ENCODE measurements at places on chromosomes 6 and 20. TPM values are rescaled to one million over a fixed set of nuclear protein-coding genes. Genes with fewer than 3 reads are reported as not detected.

GLP1R gene
- total RNA-seq = not detected

HEY2 gene
- total RNA-seq = 8.5 TPM

BEND6 gene
- 0.59 TPM for total RNA-seq

KIFC1 gene
- 21.8 TPM for total RNA-seq

NOX3 gene
- not detected for total RNA-seq

APCDD1L gene
- not detected for total RNA-seq

DNA sequence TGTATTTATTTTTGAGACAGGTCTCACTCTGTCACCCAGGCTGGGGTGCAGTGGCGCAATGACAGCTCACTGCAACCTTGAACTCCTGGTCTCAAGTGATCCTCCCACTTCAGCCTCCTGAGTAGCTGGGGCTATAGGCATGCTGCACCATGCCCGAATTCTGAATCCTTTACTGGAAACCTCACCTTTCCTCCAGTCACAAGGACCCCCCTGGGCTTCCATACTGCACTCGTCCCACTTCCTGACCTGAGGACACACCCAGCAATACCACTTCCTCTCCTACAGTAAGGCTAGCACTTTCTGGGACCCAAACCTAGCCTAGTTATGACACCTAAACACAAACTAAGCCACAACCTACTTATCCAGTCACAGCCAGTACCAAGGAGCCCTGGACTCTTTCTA, 68.2 kb downstream of the FAM217A start:
- no peak for DNase-seq

DNA sequence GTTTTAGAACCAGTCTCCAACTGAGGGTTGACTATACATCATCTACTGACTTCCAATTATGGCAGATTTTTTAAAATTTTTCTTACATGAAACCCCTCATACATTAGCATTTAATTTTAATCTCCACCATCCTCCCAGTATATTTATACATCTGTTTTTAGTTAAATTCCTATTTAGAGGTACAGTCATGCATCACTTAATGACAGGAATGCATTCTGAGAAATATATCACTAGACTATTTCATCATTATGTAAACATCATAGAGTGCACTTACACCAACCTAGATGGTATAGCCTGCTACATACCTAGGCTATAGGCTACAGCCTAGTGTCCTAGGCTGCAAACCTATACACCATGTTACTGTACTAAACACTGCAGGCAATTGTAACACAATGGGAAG, 316.7 kb upstream of the MARCKS start:
- no peak for DNase-seq

GRCh38 chr20:48617481-48617880, 210.3 kb downstream of the PREX1 start:
- no peak for DNase-seq

GRCh38 chr6:99501762-99502161, 13.5 kb downstream of the USP45 start:
- DNase-seq = no peak

- no peak for DNase-seq
These were observed 1.6 kb downstream of the SNX14 start for GRCh38 chr6:85592033-85592432.

- DNase-seq = no peak
These were observed 12.1 kb downstream of the TBX18 start for GRCh38 chr6:84752118-84752850.

DNA sequence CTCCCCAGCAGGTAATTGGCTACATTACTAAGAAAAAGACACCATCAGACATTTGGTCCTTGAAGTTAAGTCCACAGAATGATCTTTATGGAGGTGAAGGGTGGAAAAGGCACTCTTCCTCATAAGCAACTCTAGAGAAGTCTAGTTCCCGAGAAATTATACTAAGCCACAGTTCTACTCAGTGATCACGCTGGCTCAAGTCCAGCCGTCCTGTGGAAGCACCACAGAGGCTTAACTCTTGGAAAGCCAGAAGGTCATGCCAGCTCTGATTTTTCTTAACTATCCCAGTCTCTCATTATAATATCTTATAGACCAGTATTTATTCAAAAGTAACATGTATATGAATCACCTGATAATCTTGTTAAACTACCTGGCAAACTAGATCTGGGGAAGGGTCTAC, 258.5 kb downstream of the EYA4 start:
- no peak for DNase-seq

DNA sequence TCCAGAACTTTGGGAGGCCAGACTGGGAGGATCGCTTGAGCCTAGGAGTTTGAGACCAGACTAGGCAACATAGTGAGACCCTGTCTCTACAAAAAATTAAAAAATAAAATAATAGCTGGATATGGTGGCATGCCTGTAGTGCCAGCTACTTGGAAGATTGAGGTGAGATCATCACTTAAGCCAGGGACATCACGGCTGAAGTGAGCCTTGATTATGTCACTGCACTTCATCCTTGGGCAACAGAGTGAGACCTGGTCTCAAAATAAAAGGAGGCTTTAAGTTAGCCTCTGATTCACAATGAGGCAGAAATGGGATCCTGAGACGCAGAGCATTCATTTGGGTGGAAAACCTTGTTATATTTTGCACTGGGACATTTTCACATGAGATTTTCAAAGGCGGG, 57.0 kb downstream of the TULP4 start:
- DNase-seq = no peak

DNA sequence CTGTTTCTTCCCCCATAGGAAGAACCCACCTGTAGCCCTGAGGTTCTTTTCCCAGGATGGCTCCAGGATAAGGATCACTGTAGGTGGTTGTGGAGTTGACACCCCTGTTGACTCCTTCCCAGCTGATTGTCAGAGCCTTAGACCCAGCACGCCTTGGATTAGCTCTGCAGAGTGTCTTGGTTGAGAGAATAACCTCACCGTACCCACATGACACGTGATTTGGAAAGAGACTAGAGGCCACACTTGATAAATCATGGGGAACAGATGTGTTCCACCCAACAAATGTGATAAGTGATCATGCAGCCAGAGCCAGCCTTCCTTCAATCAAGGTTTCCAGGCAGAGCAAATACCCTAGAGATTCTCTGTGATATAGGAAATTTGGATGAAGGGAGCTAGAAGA, 12.2 kb downstream of the BTN3A1 start:
- no peak for DNase-seq

DNA sequence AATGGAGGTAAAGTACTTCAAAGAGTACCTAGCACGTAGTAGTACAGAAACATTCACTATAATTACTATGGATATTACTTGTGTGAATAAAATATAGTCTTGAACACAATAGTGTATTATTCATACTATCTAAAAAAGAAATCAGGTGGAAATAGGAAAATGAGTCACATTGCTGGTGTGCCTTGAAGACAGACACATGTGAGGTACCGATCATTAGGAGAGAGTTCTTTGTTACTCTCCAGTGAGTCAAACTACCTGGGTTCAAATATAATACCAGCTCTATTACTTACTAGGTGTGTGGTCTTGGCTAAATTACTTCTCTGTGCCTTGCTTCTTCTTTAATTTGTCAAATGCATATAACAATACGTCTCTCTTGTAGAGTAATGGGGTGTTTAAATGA, 50.8 kb upstream of the BEND6 start:
- no peak for DNase-seq

DNA sequence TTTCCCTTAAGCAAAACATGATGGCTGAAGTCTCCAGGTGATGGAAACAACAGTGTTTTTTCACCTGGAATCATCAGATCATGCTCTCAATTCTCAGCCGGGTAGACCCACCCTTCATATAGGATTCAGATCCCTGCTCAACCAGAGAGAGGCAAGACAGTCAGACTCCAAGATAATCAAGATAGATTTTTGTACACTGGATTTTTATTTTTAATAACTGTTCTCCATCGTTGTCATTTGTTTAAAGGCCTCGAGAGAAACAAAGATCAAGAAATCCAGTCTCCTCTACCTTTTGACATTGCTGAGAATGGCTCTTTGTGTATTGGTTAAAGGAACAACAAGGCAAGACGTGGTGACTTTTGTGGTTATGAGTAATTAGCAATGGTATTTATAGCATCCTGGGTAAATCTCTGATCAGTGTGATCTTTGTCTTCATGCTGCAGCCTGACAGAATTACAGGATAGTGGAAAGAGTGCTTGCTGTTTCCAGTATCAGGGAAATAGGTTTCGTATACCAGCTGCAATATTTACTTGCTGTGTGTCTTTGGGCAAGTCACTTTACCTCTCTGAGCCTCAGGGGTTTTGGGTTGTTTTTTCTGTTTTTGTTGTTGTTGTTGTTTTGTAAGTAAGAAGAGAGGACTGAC, 29.9 kb downstream of the ID4 start:
- peak; percentile 95 for DNase-seq

- DNase-seq = no peak
These were observed 65.8 kb downstream of the TBC1D7 start for GRCh38 chr6:13262302-13263230.

DNA sequence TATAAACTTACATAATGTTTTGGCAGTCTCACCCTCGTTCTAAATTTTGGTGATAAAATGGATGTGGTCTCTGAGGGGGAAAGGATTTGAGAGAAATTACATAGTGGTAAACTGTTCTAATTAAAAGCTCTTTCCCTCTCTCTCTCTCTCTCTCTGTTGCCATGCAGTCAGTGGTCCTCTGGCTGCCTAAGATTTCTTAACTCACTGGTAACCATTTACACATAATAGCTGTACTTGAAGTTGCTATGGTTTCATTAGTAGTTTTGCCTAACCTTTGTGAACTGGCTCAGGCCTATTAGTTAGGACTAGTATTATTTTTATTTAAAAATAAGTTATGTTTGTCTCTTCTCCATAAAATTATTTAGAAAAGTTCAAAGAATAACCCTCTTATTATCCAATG, 42.0 kb downstream of the MAPK14 start:
- no peak for DNase-seq

Measured in SK-MEL-5 (cell line).